ENCODE measurements at places on chromosomes 2 and 18.

GRCh38 chr18:41585512-41585911 is 369.5 kb upstream of the PIK3C3 start:
- DNase-seq = no peak

- no peak for DNase-seq
These were observed 58.5 kb downstream of the ACAA2 start for GRCh38 chr18:49754866-49755265.

DNA sequence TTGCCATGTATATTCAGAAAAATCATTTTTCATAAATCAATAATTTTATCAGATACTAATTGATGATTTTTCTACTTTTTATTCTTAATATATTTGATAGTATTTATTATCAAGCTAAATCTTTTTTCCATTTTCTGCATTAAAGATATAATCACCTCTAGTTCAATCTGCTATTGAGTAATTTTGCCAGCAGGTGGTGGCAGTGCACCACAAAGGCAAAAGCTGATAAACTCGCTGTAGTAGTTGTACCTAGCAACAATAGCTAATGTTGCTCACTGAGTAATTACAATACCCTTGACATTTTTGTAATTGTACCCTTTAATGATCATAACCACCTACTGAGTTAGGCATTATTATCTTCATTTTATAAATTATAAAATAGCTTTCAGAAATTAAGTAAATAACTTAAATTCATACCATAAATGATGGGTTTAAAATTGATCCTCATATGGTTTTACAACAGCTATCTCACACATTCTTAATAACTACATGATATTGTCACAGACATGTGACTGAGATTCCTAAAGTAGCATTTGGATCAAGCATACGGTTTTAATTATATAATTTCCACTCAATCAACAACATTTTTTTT is 52.0 kb upstream of the CALCRL start:
- DNase-seq = peak; percentile 30

DNA sequence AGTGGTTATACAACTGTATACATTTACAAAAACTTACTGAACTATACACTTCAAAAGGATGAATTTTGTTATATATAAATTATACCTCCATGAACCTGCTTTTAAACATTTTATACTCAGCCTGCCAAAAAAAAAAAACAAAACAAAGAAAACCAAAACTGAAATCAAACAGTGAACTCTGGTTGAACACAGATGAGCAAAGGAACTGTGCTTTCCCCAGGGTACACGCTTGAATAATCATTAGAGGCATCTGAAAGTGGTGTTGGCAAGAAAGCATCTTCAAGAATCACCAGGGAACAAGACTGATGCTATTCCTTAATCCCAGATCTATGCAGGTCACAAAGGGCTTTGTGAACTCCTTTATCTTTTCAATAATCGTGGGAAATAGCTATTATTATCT is 77.0 kb upstream of the LYPD1 start:
- no peak for DNase-seq

DNA sequence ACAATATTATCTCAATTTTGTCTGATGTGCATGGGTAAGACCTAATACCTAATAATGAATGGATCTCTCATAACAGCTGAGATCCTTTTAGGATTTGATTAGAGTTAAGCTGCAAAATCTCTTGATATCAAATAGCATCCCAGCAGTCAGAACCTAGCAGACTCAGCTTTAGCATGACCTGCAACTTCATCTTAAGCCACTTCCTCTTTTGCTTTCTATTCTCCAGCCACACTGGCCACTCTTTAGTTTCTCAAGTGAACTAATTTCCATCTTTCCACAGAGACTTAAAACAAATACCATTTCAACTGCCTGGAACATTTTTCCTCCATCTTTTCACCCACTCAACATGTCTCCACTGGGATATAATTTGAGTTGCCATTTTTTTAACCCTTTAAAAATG is 1251.6 kb upstream of the ZEB2 start:
- DNase-seq = no peak

- DNase-seq = no peak
These were observed 14.2 kb downstream of the TET3 start for GRCh38 chr2:73998933-73999332.

- DNase-seq = no peak
These were observed 75.5 kb upstream of the STON1 start for GRCh38 chr2:48454504-48454903.

- no peak for DNase-seq
These were observed 86.2 kb upstream of the SPATS2L start for GRCh38 chr2:200220251-200220650.

DNA sequence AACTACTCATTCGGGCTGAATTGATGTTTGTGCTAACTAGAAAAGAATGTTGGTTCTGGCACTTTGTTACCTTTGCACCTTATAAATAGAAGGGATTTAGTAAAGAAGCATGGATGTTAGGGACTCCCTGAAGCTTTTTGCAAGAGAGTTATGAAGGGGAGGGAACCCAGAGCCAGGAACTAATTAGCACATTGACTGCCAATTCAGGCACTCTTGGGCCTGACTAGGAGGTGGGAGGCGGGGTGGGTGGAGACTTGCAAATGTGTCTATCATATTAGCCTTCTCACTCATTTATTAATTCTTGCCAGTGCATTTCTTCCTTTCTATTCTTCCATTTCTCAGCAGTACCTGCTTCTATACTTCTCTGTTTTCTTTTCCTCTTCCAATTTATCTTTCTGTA is 1022.4 kb downstream of the TMEM182 start:
- no peak for DNase-seq

DNA sequence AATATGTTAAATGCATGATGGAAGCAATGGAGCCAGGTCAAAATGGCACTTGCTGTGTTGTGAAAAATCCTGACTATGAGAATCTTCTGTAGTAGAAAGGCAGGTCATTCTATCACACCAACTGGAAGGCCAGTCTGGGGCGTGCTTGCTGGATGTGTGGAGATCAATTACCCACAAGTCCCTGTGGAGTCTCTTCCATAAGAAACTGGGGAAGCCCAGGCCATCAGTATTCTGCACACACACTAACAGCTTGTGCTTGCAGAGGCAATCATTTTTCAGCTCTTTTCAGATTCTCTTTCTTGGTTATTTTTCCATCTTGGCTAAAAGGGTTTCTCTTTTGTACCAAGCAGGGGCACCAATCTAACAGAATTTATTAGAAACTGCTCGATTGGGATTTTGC is 190.8 kb downstream of the SLC8A1 start:
- no peak for DNase-seq

- DNase-seq = no peak
These were observed 95.9 kb upstream of the SIX2 start for GRCh38 chr2:45105050-45105582.

- no peak for DNase-seq
These were observed 88.0 kb upstream of the GPC1 start for GRCh38 chr2:240347373-240347940.

DNA sequence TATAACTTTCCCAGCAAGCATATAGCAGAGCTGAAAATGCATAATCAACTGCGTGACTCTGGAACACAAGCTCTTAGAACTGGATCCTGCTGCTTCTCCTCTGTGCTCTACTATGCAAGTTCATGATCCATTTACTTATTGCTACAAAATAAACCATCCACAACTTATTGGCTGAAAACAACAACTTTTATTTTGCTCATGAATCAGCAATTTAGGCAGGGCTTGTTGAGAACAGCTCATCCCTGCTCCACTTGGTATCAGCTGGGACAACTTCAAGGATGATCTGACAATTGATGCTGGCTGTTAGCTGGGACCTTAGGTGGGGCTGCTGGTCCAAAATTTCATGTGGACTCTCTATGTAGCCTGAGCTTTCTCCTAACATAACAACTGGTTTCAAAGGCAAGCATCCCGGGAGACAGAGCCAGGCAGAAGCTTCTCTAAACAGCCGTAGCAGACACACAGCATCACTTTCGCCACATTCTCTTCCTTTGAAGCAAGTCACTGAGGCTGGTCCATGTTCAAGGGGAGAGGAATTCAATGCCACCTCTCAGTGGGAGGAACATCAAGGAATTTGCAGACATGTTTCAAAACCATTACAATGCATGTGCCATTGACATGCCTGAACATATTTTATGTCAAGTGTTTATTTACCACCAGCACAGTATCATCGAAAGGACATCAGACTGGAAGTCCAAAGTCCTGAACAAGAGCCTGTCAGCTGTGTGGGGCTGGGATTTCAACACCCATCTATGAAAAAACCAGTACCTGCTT is 153.1 kb upstream of the PKDCC start:
- no peak for DNase-seq

DNA sequence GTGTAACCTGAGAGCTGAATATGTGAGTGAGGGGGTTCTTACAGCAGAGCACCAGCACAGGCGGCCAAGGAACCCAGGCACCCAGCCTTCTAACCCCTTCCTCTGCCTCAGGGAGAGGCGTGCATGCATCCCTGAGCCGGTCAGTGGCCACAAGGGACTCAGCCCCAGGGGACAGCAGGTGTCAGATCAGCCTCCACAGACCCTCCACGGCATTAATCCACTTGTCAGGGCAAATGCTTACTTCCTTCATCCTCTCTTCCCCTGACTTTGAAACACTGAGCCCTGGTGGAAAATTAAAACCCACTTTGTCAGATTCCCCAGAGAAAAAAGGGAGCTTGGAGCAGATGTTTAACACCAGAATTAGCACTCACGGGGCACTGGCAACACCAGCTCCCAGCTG is 60.5 kb upstream of the SMAD2 start:
- no peak for DNase-seq

GRCh38 chr2:162732946-162733698 is 105.4 kb downstream of the KCNH7 start:
- DNase-seq = peak; percentile 62

DNA sequence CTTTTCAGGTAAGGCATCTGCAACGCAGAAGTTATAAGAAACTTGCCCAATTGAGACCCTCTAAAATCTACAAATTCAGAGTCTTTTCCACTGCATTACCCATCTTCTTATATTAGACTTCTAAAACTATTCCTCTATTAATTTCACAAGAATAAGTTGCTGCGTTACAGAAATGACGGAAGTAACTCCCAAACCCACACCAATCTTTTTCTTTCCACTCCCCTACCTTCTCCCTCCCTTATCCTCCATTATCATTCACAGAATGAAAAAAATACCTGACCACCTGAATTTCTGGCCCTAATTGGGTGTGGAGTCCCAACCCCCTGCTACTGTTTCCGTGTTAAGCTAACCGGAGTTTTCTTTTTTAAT is 689 bp downstream of the RPRD1A start:
- DNase-seq = peak; percentile 11

DNA sequence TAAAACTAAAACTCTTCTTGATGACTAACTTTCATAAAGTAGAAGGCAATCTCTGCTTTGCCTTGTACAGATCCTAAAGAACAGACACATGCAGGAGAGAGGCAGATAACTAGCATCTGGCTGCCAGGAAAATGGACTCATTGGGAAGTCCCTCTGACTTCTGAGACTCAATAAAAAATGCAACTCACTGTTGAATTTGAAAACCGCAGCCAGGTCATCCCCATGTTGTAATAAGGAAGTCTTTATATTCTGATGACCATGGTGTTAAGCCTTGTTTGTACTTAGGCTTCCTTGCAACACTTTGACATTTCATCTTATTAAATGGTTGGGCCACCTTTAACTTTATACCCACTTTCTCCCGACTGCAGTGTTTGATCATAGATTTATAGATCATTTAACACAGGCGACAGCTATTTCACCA is 375.1 kb upstream of the KCNH7 start:
- DNase-seq = no peak

DNA sequence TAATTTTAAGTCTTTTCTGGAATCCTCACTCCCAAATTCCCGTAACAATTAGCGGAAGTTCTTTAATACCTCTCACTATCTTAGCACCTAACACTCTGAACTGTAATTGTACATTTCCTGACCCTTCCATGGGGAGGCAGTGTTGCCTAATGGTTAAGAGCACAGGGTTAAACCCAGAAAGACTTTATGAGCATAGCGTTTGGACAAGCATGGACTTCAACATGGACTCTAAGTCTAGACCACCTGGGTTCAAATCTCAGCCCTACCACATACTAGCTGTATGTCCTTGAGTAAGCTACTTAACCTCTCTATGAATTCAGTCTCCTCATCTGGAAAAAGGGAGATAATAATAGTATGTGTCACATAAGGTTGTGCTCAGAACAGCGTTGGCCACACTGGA is 13.0 kb downstream of the ANTXR1 start:
- no peak for DNase-seq

DNA sequence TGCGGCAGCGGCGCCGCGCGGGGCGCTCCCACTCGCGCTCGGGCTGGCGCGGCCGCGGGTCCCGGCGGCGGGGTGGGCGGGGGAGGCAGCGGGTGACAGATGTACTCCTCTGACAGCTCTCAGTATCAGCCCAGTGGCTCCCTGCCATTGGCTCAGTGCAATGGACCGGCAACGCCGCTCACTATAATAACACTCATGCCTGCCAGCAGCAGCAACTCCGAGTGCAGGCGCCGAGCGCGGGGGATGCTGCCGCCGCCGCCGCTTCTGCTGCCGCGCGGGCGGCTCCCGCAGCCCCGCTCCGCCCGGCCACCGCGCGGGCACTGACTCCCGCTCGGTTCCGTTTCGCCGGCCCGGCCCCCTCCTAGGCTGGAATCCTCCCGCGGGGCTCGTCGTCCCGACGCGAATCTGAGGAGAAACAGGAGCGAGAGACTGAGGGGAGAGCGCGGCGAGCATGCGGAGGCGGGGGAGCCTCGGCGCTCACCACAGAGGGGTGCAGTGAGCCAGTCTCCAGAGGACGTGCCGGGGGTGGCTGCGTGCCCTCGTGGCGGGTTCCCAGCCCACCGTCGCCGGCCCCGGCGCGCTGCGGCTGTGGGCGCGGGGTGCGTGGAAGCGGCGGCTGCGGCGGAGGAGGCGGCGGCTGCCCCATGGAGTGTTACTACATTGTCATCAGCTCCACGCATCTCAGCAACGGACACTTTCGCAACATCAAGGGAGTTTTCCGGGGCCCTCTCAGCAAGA is at the start of gene ZNF804A:
Gene ZNF804A (plus strand): TSS at position 214 of the 738 bp plus-strand sequence. CDS start 431 bp downstream, at position 645.
- peak; percentile 93 for DNase-seq

- DNase-seq = no peak
These were observed 224.1 kb downstream of the PAX3 start for GRCh38 chr2:222074674-222075073.

GRCh38 chr2:14654835-14655282 is 22.3 kb downstream of the LRATD1 start:
- DNase-seq = no peak

GRCh38 chr2:46382331-46383112 is 85.3 kb downstream of the EPAS1 start:
- DNase-seq = no peak

DNA sequence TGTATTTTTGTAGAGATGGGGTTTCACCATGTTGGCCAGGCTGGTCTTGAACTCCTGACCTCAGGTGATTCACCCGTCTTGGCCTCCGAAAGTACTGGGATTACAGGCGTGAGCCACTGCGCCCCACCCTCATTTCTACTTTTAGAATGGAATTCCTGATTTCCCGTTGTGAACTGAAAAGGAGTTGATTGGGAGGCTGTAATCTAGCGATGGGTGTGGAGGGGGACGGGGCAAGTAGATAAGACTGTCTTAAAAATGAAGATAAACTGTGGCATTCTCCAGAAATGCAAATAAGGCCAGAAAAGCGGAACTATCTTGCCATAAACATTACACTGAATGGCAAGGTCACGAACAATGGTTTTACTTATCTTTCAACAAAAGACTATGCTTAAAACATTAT is 135.4 kb downstream of the TRIB2 start:
- no peak for DNase-seq

Data from G401 (cell line).